Activated T-helper 1 cell treated with anti-CD3 and anti-CD28 coated beads, Interleukin-2, amount 50 U/mL, for 16 hours (primary cell): ENCODE measurements at places on chromosomes 4 and X.

GRCh38 chr4:55854129-55854528 is 681 bp downstream of the EXOC1 start:
- DNase-seq = no peak

- DNase-seq = no peak
These were observed 67.1 kb downstream of the DCLK2 start for GRCh38 chr4:150145090-150145945.

DNA sequence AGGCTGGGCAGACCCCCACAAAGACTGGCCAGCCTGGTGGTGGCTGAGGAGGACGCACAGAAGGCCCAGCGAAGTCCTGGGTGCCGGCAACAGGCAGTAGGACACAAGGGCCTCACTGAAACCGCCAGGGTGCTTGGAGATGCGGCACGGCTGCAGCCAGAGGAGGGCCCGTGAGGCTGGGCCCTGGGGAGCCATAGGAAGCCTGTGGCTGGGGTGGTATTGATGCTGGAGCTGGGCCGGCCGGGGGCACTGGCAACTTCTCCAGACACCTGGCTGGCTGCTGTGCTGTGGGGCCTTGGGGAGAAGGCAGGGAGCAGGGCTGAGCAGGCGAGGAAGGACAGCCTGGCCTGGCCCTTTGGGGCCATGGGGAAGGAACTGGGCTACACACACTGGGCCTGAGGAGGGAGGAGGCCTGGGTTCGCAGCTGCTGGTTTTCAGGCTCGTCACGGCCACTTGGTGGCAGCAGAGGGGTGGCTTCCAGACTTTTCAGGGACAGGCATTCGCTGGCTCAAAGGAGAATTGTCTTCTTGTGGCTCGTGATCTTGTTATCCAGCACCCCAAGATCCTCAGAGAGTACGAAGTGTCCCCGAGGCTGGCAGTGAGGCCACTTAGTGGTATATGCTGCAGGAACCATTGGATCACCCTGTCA is 37.2 kb downstream of the ATP2B3 start:
- DNase-seq = peak; percentile 15

- no peak for DNase-seq
These were observed 138.9 kb downstream of the LARP7 start for GRCh38 chr4:112775801-112776200.

GRCh38 chr4:78768452-78769180 is 7.5 kb upstream of the BMP2K start:
- DNase-seq = no peak

DNA sequence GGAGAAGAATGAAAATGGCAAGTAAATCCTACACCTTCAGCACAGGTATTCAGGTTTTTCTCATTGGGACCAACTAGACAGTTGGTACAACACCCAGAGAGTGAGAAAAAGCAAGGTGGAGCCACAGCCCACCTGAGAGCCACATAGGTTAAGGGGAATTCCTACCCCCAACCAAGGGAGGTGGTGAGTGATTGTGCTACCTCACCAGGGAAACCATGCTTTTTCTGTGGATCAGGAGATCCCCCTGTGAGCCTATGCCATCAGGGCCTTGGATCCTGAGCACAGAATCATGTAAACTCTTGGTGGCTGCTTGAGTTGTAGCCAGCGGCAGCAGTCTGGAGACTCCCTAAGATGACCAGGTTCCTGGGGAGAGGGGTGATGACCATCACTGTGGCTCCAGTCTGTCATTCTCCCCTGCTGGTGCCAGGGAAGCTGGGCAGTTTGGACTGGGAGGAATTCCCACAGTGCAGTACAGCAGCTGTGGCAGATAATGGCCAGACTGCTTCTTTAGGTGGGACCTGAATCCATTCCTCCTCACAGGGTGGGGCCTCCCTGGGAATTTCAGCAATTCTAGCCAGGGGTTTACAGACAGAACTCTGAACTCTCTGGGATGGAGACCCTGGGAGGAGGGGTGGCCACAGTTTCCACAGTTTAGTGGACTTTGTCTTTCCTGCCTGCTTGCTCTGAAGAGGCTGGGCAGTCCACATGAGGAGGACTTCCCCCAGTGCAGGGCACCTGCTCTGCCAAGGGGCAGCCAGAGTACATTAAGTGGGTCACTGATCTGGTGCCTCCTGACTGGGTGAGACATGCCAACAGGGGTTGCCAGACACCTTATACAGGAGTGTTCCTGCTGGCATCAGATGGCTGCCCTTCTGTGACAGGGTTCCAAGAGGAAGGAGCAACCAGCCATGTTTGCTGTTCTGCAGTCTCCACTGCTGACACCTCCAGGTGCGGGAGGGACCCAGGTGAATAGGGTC is 43.2 kb downstream of the PARM1 start:
- DNase-seq = no peak

DNA sequence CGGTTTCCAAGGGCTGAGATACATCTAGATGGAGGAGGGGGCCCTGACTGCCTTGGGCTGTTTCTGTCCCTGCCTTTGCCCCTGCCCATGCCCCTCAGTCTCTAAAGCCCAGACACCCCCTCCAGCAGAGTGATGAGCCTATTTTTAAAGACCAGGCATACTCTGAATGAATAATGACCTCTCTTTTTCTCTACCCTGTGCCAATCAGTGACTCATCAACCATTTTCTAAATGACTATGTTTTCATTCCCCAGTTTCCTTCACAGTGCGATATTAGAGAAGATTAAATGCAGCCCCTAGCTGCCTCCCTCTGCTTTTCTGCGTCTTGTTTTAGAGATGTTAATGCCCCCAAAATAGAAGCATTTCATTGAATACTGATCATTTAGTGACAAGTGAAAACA is 15.5 kb upstream of the NHS start:
- DNase-seq = no peak

GRCh38 chr4:89625599-89626293 is 211.2 kb downstream of the SNCA start:
- DNase-seq = no peak

GRCh38 chr4:48139691-48140090 is 5.6 kb upstream of the TXK start:
- no peak for DNase-seq

GRCh38 chrX:63746278-63746677 is 38.7 kb downstream of the ARHGEF9 start:
- DNase-seq = no peak

DNA sequence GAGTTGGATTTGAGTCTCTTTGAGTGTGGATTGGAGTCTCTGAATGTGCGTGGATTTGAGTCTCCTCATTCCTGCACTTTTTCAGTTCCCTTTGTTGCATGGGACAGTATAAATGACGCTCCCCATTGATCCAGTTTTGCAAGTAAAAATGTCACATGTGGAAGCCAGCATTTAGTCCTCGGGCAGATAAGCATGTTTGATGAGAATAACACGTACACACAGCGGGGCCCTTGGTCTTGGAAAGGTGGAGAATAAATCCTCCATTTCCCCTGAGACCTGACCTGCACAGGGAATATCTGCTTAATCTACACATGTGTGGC is 8.1 kb downstream of the P2RY8 start:
- DNase-seq = no peak

DNA sequence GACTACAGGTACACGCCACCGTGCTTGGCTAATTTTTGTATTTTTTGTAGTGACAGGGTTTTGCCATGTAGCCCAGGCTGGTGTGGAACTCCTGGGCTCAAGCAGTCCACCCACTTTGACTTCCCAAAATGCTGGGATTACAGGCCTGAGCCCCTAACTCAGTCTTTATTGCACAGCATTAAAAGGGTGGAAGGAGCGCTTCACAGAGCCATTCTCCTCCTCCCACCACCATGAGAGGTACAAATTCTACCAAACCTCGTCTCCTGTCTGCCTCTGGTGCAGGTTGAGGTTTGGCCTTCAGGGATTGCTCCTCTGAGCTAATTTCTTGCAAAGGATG is 52.3 kb downstream of the TLR10 start:
- DNase-seq = no peak

GRCh38 chr4:17613761-17614415 is 553 bp upstream of the MED28 start:
- no peak for DNase-seq

DNA sequence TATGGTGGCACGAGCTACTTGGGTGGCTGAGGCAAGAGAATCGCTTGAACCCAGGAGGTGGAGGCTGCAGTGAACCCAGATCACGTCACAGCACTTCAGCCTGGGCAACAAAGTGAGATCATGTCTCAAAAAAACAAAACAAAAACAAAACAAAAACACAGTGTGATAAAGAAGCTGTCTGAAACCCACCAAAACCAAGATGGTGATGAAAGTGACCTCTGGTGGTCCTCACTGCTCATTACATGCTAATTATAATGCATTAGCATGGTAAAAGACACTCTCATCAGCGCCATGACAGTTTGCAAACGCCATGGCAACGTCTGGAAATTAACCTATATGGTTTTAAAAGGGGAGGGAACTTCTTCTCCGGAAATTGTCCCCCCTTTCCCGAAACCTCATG is 29.4 kb upstream of the OPHN1 start:
- DNase-seq = no peak

- no peak for DNase-seq
These were observed 20.3 kb upstream of the MSX1 start for GRCh38 chr4:4838936-4839810.

- DNase-seq = no peak
These were observed 27.3 kb upstream of the STS start for GRCh38 chrX:7119950-7120877.

GRCh38 chr4:139300431-139301112 is 733 bp upstream of the NAA15 start:
- no peak for DNase-seq

- no peak for DNase-seq
These were observed 407.9 kb downstream of the HNRNPD start for GRCh38 chr4:81965911-81966310.

GRCh38 chr4:98166025-98166730 is 22.9 kb upstream of the STPG2 start:
- no peak for DNase-seq

- no peak for DNase-seq
These were observed 242.3 kb downstream of the AFAP1 start for GRCh38 chr4:7697343-7697742.

- no peak for DNase-seq
These were observed 905.0 kb downstream of the RAB28 start for GRCh38 chr4:12579172-12579571.
